SK-N-SH treated with all-trans-retinoic acid at 6 μM for 48 hours (cell line): ENCODE measurements at places on chromosomes 4 and X.
A peak's percentile ranks its signal among the peaks of the same experiment; 100 is the strongest.

DNA sequence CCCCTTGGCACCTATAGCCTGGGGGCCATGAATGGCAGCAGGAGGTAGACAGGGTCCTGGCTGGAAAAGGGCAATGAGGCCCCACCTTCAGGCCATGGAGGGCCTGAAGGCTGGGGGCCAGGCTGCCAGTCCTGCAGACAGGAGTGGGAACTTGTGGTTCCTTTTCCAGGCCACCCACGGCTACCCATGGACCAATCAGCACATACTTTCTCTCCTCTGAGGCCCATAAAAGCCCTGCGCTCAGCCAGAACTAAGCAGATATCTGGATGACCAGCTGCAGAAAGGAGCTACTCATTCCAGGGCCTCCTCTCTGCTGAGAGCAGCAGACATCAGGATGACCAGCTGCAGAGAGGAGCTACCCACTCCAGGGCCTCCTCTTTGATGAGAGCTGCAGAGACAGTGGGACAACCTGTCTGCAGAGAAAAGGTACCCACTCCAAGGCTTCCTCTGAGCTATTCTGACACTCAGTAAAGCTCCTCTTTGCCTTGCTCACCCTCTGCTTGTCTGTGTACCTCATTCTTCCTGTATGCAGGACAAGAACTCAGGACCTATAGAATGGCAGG lies 67.2 kb downstream of the NAA11 start:
- ATAC-seq: no peak

DNA sequence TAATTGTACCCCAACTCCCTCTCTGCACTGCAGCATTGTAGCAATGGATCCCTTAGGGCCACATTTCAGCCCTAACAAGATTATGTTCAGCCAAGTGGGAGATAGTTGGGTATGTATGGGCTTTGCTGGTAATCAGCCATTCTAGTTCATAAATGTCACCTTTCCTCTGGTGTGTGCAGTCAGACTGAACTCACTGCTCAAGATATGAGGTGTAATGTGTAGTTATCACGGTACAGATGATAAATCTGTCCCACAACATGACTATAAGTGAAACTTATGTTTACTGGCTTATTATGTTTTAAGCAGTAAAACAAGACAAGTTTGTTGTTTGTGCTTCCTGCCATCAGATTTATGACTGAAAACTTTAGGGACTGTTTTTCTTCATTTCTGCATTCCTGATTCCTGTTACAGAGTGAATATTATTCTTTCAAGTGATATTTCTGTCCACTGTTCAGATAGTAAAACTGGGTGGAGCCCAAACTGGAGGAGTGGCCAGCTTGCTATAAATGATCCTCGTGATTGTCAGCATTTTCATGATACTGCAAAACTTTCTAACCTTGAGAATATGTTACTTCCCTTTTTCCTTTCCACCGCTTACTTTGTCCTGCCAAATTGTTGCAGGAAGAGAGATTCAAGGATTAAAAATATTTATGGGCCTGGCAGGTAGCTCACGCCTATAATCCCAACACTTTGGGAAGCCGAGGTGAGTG lies 44.9 kb downstream of the ANAPC4 start:
- ATAC-seq: no peak

- no peak for ATAC-seq
These were observed 602.8 kb downstream of the INPP4B start for GRCh38 chr4:142243255-142243654.

GRCh38 chrX:27915617-27916016 lies 65.6 kb downstream of the DCAF8L1 start:
- peak; percentile 52; the same call in 2 of the 3 replicates for ATAC-seq

DNA sequence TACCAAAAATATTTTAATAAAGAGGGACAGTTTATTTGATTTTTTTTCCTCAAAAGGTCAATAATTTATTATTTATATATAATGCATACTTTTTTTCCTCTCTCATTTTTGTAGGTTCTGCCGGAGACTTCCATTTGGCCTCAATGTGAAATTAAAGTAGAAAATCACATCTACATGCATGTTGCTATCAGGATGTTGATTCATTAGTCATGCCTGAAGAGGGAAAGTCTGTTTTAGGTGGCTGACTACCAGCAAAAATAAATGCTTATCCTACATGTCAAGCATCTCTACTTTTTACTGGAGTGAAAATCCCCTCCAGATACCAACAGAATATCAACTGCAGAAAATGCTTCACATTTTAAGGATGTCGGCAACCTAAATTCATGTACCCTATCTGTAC lies 41.5 kb downstream of the KIAA0232 start:
- ATAC-seq: no peak

- no peak for ATAC-seq
These were observed 104.6 kb downstream of the DTHD1 start for GRCh38 chr4:36385951-36386571.

DNA sequence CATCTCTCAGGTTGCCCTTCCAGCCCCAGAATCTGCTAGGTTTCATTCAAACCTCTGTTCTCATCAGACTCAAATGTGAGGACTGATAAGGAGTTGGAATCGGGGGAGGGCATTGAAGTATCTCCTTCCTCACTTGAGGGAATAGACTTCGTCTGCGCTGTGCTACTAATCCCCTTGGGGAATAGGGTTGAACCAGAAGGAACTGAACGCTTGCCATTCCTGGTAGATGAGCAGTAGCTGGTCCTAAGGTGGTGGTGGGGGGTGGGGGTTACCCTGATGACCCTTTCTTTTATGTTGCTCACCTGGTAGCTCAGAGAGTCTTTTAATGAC lies 692 bp upstream of the SLC9A7 start:
- ATAC-seq: peak; percentile 38

DNA sequence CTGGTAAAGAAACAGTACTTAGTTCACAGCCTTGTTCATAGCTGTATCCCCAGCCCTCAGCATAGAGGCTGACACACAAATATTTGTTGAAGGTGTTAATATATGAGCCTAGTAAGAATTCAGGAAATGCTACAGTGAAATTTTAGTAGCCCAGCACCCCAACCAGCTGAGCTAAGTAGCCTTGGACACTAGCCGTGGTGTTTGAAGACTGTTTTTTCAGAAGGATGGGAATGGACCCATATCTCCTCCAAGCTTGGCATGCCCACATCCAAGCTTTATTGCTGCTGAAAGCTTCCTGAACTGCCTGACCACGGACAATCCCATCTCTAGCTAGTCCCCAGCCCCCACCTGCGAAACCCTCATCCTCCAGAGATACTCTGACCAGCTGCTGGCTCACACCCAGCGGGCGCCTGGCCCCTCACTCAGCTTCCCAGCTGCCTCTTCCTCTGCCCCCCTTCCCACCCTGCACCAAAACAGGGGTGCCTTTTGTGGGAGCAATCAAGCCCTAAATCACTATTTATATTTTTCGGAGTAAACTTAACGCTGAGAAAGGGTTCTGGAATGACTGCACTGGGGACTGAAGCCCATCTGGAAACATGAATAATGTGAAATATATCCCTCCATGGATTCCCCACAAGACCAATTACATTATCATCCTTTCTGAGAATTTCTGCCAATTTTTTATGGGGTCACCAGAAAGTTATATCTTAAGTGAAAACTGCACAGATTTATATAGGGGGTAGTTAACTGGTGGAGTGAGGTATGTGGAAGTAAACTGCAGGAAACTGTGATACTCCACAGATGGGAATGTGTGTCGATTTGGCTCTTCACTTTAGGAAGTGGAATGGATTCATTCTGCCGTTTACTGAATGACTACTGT lies 41.1 kb upstream of the CBR4 start:
- no peak for ATAC-seq

DNA sequence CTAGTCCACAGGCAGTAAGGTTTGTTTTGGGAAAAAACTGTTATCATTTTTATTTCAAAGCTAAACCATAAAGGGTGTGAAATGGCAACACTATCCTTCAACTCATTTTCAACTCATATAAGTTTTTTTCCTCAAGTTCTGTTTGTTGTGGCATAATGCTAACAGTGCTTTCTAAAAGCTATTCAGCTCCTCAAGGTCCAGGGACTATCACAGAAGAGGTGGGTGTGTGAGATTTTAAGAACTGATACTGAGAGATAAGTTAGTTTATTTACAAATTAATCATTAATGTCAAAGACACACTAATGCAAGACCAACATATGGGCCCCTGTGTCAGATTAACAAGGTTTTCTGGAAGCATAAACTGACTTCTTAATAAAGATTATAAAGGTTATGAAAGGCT lies 11.8 kb downstream of the UGT2B15 start:
- ATAC-seq: no peak

- ATAC-seq: no peak
These were observed 82.3 kb upstream of the S100G start for GRCh38 chrX:16567681-16568080.

DNA sequence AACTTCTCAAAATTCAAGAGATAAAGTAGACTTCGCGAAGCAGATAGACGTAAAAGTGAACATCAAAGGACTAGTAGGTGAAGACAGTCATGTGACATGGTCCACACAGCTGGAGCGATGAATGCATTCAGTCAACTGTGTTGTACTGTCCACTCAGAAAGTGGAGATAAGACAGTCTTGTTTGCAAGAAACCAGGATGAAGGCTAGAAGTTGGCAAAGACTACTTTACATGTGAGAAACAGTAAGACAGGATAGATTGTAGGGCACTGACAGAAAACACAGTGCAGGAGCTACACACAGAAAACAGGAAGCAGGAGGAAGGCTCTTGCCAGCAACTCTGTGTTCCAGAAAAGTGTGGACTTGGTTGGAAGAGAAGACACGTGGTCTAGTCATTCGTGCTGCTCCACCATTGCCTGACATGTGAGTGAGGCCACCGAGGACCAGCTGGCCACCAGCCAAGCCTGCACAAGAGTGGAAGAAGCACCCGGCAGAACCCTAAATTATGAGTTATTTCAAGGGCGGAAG lies 78.9 kb downstream of the FAT1 start:
- ATAC-seq: peak; percentile 42

DNA sequence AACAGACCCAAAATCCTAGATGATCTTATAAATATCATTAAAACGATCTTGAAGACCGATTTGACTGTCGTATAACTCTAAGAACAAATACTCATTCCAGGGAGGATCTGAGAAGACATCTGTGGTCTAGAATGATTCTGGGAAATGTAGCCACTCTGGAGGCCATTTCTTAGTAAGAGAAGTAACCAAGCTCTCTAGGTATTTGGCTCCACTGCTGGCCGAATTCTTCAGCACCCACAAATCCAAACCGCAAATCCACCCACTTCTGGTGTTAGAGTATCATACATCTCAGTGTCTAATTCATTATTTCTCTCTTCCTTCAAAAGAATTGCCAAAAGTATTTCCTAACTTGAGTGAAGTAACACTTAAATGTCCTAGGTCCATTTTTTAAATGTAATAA lies 23.9 kb downstream of the KLHL5 start:
- ATAC-seq: no peak

GRCh38 chr4:169102026-169102425 lies 92.0 kb upstream of the CBR4 start:
- ATAC-seq: no peak

- ATAC-seq: no peak
These were observed 413.3 kb upstream of the RASGEF1B start for GRCh38 chr4:81884986-81885385.
